ENCODE measurements at places on chromosomes 11 and 22. TPM values are rescaled to one million over a fixed set of nuclear protein-coding genes. Genes with fewer than 3 reads are reported as not detected.

DNA sequence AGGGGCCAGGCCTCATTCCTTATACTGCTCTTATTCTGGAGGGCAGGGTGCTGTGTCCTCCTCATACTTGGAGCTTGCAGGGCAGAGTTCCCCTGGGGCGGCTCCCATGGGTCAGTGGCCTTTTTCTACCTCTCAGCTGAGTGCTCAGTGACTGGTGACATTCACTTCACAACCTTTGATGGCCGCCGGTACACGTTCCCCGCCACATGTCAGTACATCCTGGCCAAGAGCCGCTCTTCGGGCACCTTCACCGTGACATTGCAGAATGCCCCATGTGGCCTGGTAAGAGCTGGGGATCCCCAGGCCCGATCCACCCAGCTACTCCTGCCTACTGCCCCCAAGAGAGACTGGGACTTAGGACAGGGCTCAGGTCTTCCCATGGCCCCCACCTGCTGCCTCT, 14.5 kb downstream of the OTOG start:
- H3K27me3 ChIP-seq = peaks cover 15% of the 10 kb centered on the region
- DNase-seq = peak; percentile 50
- peaks cover 5% of the 10 kb centered on the region for H3K4me1 ChIP-seq

DNA sequence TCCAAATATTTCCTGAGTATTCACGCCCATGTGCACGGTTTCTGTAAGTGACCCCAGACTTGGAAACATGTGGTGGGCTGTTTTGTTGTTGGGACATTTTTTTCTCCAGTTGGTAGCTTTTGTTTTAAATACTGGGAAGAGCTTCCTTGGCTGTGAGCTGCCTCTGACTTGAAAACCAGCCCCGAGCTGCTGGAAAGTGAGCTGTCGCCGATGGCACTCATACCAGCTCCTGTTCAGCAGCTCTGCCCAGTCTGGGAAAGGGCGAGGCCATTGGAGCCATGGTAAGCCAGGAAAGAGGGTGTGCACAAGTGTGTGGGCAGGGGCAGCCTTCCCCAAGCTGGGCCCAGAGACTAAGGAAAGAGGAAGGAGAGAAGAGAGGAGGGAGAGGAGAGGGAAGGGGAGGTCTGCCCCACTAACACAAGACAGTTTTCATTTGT, 3.2 kb upstream of the FLI1 start:
- peak overlapping the region; percentile 57 for H3K27ac ChIP-seq
- H3K4me1 ChIP-seq = peaks cover 49% of the 10 kb centered on the region
- DNase-seq = no peak
- H3K36me3 ChIP-seq = no peaks in the 10 kb centered on the region
- peak overlapping the region; percentile 82 for H3K4me3 ChIP-seq

CHCHD10 gene
- total RNA-seq = 87.2 TPM

MS4A4A gene
- total RNA-seq = not detected

DNA sequence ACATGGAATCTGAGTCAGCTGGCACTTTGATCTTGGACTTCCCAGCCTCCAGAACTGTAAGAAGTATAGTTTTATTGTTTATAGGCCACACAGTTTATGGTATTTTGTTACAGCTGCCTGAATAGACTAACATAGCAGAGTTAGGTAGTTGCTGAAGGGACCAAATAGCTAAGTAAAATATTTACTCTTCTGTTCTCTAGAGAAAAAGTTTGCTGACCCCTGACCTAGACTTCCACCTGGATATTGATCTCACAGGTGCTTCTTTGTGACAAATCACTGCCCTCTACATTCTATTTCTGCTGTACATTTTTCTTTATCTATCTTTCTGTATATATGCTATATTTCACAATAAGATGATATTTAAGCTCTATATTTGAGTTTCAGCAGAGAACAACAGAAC, 212.5 kb downstream of the CSNK2A3 start:
- H3K27ac ChIP-seq = no peak overlapping the region
- DNase-seq = no peak
- H3K36me3 ChIP-seq = no peaks in the 10 kb centered on the region
- H3K27me3 ChIP-seq = no peaks in the 10 kb centered on the region
- H3K4me3 ChIP-seq = no peak overlapping the region

MUC2 gene
- 1.5 TPM for total RNA-seq

GRCh38 chr22:37047006-37047405, 4.5 kb upstream of the KCTD17 start:
- DNase-seq = no peak
- no peak overlapping the region for H3K4me3 ChIP-seq
- H3K27me3 ChIP-seq = no peaks in the 10 kb centered on the region
- H3K4me1 ChIP-seq = peaks cover 4% of the 10 kb centered on the region

GRCh38 chr22:24830205-24830979, 24.4 kb downstream of the SGSM1 start:
- no peak overlapping the region for H3K4me3 ChIP-seq
- H3K27ac ChIP-seq = peak overlapping the region; percentile 34
- DNase-seq = no peak
- peaks cover 3% of the 10 kb centered on the region for H3K36me3 ChIP-seq
- peaks cover 22% of the 10 kb centered on the region for H3K4me1 ChIP-seq

- DNase-seq = no peak
- H3K4me3 ChIP-seq = no peak overlapping the region
- H3K27ac ChIP-seq = no peak overlapping the region
- no peaks in the 10 kb centered on the region for H3K4me1 ChIP-seq
- H3K27me3 ChIP-seq = peaks cover 2% of the 10 kb centered on the region
These were observed 1259.5 kb downstream of the TBC1D22A start for GRCh38 chr22:48021991-48022401.

DNA sequence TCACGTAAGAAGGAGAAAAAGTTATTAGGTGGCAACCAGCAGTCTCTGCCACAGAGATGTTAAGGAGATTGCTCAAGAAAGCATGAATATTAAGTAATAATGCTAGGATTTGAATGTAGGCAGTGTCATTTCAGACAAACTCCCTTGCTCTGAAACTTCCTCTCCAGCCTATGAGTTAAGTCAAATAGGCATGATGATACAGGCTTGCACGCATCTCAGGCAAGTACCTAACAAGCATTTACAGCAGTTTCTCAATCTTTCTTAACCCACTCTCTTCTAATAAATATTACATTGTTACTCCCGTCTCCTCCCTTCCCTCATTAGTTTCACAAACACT, 72.7 kb downstream of the RAB38 start:
- no peak overlapping the region for H3K27ac ChIP-seq
- H3K27me3 ChIP-seq = no peaks in the 10 kb centered on the region
- peaks cover 4% of the 10 kb centered on the region for H3K4me1 ChIP-seq
- DNase-seq = no peak
- H3K36me3 ChIP-seq = no peaks in the 10 kb centered on the region

- no peak overlapping the region for H3K4me3 ChIP-seq
- no peaks in the 10 kb centered on the region for H3K27me3 ChIP-seq
- no peaks in the 10 kb centered on the region for H3K36me3 ChIP-seq
These were observed 265.7 kb downstream of the BRD1 start for GRCh38 chr22:49561976-49562375.

GRCh38 chr11:46003572-46003971, 81.1 kb downstream of the LARGE2 start:
- H3K4me1 ChIP-seq = peaks cover 8% of the 10 kb centered on the region
- H3K27ac ChIP-seq = no peak overlapping the region
- no peak for DNase-seq
- H3K36me3 ChIP-seq = no peaks in the 10 kb centered on the region

DDB1 gene
- total RNA-seq = 279 TPM

All from type B pancreatic cell (in vitro differentiated cells).